ENCODE measurements at places on chromosomes 3 and 15. TPM values are rescaled to one million over a fixed set of nuclear protein-coding genes. Genes with fewer than 3 reads are reported as not detected.

IGF2BP2 gene
- total RNA-seq = 42.4 TPM

ERICH6 gene
- total RNA-seq = under 0.01 TPM

SLC2A2 gene
- under 0.01 TPM for total RNA-seq

WDR82 gene
- total RNA-seq = 54.9 TPM

CCDC54 gene
- not detected for total RNA-seq

TTC21A gene
- total RNA-seq = 2.7 TPM

STOML1 gene
- total RNA-seq = 20.7 TPM

SEMA3B gene
- 15.6 TPM for total RNA-seq

MYLK gene
- total RNA-seq = 41.4 TPM

APBA2 gene
- total RNA-seq = 14.7 TPM

LYZL4 gene
- not detected for total RNA-seq

TFG gene
- 79.5 TPM for total RNA-seq

PLCH1 gene
- under 0.01 TPM for total RNA-seq

NFKBIZ gene
- 120 TPM for total RNA-seq

KLHL24 gene
- total RNA-seq = 59.0 TPM

PARP6 gene
- 22.9 TPM for total RNA-seq

FBLN2 gene
- total RNA-seq = 17.4 TPM

RBP2 gene
- not detected for total RNA-seq

CFAP91 gene
- 0.48 TPM for total RNA-seq

UBXN7 gene
- 17.4 TPM for total RNA-seq

STAB1 gene
- total RNA-seq = 0.24 TPM

LDHAL6B gene
- total RNA-seq = not detected

HTR3E gene
- not detected for total RNA-seq

SNTN gene
- not detected for total RNA-seq

NECTIN3 gene
- 14.9 TPM for total RNA-seq

CCR9 gene
- not detected for total RNA-seq

FBXW12 gene
- total RNA-seq = not detected

RNF7 gene
- total RNA-seq = 39.9 TPM

NOP10 gene
- total RNA-seq = 205 TPM

CISH gene
- 1.3 TPM for total RNA-seq

CKMT1A gene
- total RNA-seq = 17.3 TPM

GCHFR gene
- total RNA-seq = 30.9 TPM

SNX4 gene
- 26.0 TPM for total RNA-seq

RBM5 gene
- total RNA-seq = 66.9 TPM

FBN1 gene
- total RNA-seq = 68.0 TPM

DZIP3 gene
- total RNA-seq = 2.9 TPM

TMEM40 gene
- 21.4 TPM for total RNA-seq

PYGO1 gene
- total RNA-seq = 1.4 TPM

CPA3 gene
- not detected for total RNA-seq

AGBL1 gene
- not detected for total RNA-seq

PROS1 gene
- 9.6 TPM for total RNA-seq

CAND2 gene
- total RNA-seq = 2.2 TPM

KLHL40 gene
- not detected for total RNA-seq

LRRC2 gene
- under 0.01 TPM for total RNA-seq

GOLGA8G gene
- not detected for total RNA-seq

PTPN23 gene
- 16.8 TPM for total RNA-seq

HES1 gene
- 100 TPM for total RNA-seq

CD200R1 gene
- 0.24 TPM for total RNA-seq

PLSCR5 gene
- not detected for total RNA-seq

OR5AC2 gene
- not detected for total RNA-seq

COL6A5 gene
- not detected for total RNA-seq

OIP5 gene
- total RNA-seq = 1.1 TPM

GOLGA8M gene
- not detected for total RNA-seq

TYRO3 gene
- 5.5 TPM for total RNA-seq

SLC51A gene
- 0.24 TPM for total RNA-seq

GOLGA8T gene
- not detected for total RNA-seq

FGD5 gene
- total RNA-seq = under 0.01 TPM

ZNF106 gene
- 37.9 TPM for total RNA-seq

Data from tracheal epithelial cell (primary cell).